CD4-positive, alpha-beta T cell treated with Interleukin-10 for 1 hour (primary cell): ENCODE measurements at places on chromosomes 11 and 22.
A peak's percentile ranks its signal among the peaks of the same experiment; 100 is the strongest.

- no peak for DNase-seq
These were observed 27.3 kb downstream of the BCL2L13 start for GRCh38 chr22:17665854-17666253.

- no peak for DNase-seq
These were observed 479.0 kb downstream of the NELL1 start for GRCh38 chr11:21148376-21148775.

GRCh38 chr11:119181677-119182412 lies 3.4 kb upstream of the NHERF4 start:
- no peak for DNase-seq

DNA sequence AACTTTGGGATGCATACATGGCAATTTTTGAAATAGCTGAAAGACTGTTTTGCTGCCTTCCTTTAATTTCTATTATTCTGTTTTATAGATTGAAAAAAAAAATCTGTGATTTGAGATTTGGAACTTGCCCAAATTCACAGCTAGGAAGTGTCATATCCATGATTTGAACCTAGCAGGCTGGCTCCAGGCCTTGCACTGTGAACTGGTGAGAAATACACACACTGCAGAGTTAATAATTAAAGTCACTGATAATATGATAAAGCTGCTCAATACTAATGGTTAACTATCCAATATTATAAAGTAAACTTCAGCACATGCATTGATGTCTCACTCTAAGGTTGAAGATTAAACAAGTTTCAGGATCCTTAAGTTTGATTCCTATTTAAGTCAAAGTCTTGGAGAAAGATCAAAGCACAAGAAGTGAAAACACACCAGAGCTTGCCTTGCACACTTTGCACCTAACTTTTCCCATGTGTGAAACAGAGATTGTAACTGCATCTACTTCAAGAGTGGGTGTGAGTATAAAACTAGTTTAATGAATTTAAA lies 150.6 kb upstream of the CCDC179 start:
- no peak for DNase-seq

GRCh38 chr11:69913591-69914285 lies 94.5 kb upstream of the FGF3 start:
- no peak for DNase-seq

- DNase-seq = peak; percentile 93
These were observed 58.2 kb upstream of the FTH1 start for GRCh38 chr11:62025487-62026105.

- DNase-seq = peak; percentile 74
These were observed 3.0 kb downstream of the YWHAH start for GRCh38 chr22:31947296-31947695.

GRCh38 chr22:49899530-49899929 lies 18.7 kb downstream of the ALG12 start:
- no peak for DNase-seq

DNA sequence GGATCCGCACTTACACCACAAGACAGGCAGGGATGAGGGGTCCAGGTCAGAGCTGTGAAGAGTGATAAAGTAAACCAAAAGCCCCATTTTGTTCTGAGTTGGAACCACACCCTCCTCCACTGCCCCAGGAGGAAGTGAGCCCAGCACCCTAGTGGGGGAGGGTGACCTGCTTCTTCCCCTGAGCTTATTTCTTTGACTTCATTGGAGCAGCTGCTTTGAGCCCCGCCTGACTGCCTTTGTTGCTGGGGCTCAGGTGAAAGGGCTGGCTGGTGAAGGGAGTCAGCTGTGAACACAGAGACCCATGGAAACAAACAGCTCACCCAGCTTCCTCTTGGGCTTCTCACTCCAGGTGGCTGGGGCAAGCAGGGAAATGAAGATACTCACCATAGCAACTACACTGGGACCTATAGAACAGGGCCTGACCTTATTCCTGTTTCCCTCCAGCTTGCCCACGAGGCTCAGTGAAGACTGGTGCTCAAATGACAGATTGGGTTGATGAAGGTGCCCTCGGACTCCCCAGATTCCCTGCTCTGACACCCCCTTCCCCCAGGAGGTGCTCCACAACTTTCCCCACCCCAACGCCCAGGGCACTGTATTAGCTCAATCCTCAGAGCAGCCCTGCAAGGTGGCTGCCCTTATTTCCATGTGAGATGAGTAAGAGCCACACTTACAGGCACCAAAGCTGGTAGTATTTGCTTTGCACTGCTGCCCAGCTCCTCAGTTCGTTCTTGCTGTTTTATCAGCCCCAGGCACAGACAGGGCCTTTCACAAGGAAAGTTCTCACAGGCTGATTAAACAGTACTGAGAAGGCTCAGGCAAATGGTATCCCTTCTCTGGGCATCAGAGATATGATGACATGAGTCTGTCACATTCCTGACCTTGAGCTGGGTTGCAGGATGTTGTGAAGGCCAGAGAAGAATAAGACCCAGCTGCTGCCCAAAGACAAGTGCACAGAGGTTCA lies 2.4 kb downstream of the UCP2 start:
- peak; percentile 91 for DNase-seq

DNA sequence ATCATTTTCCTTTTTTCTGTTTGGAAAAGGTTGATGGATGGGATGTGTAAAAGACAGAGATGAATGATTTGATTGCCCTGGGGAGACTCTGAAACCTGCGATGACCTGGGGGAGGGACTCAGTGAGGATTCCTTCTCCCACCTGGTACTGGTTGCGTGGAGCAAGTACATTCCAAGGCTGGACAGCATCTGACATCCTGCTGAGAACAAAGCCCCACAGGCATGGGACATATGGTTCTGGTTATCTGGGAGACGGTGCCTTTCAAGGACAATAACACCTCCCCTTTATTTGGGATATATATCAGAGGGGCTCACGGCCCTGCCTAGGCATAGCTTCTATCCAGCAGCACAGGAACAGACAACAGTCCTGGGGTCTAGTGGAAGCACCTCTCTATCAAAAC lies 527.8 kb downstream of the METTL15 start:
- DNase-seq = no peak

DNA sequence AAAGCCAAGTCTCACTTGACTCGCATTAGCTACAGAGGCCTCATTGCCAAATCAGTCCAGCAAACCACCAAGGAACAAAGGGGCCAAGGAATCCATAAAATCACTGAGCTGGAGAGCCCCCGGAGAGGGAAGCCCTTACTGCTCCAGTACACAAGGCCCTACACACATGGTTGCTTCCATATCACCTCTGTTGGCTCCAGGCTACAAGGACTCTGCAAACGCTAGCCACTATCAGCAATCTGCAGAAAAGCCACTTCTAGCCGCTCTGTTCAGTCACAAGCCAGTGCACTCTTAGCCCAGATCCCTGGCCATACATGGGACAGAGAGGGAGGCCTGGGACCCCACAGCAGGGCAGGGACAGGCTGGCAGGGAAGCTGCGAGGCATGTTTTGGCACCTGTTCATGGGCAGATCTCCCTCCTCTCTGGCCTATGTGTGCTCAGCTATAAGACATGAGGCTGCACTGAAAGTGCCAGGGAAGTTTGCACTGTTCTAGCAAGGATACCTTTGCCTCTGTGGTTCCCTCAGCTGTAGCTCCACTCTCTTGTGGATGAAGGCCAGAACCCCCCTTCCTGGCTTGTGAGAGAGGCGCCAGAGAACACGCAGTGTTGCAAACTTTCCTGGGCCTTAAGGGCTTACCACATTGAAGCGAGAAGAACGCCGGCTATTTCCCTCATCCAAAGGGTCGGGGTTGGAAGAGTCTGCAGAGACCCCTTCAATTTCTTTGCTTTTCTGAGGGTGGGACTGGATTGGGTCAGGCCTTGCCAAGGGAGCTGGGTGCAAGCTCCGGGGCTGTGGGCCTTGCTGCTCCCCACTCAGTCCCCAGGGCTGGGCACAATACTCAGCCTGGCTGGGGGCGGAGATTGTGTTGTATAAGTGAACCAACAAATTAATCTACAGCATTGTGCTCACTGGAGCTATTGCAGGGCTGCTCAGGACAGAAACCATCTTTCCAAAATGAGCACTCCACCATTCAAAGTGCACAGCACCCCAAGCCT lies 108.7 kb upstream of the PITPNB start:
- no peak for DNase-seq

DNA sequence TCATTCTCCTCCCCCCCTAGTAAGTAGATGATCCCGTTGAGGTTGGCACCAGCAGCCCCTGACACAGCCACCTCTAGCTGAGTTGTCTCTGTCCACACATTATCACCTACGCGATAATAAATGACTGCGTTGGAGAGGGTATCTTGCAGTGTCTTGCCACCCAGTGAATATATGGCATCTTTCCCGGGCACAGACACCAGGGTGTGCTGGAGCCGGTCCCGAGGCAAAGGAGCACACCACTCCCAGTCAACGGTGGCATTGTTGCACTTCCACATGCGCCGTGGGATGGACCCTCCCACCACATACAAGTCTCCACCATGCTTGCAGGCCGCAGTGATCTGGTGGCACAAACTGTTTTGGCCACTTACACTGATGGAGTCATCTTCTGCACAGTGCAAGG lies 5.4 kb downstream of the KBTBD4 start:
- DNase-seq = no peak

DNA sequence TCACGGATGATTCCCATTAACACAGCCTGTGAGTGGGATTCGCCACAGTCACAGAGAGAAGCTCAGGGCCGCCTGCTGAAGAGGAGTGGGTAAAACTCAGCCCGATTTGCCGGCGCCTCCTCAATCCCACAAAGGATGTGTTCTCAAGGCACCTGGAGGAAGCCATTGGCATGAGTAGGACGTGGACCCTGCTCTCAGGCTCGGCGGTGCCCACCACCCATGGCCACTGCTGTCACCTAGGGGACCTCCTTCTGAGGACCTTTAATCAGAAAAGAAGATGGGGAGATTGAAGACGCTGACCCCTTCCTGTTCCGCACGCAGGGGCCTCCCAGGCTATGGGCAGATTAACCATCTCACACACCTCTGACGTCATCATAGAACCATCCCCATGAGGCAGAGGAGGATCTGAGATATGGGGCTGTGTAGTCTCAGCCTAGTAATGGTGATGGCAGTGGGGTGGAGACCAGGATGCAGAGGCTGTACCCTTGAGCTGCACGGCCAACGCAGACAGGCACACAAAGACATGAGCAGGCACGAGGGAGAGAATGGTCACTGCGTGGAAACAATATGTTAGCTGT lies 571.8 kb downstream of the BRD1 start:
- no peak for DNase-seq

GRCh38 chr11:77596626-77597025 lies 6.9 kb downstream of the AQP11 start:
- no peak for DNase-seq

GRCh38 chr11:70464509-70465361 lies 66.4 kb downstream of the CTTN start:
- DNase-seq = no peak

DNA sequence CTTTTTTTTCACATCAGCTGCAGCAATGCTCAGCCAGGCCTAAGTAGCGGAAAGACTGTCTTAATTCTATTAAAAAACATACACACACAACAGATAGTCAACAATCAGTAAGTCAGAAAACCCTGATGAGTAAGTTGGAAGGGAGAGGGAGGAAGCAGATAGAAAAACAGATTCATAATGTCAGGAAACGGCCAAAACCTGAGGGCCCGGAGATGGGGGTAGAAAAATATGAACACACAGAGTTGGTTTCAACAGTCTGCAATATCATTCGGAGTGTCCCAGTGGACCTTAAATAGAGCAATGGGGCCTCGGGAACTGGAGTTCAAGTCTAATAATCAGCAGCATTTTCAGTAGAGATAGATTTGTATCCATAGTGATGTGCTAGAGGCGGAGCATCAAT lies 14.8 kb downstream of the LRRC55 start:
- no peak for DNase-seq

GRCh38 chr11:69145050-69145380 lies 10.7 kb upstream of the SMIM38 start:
- no peak for DNase-seq

DNA sequence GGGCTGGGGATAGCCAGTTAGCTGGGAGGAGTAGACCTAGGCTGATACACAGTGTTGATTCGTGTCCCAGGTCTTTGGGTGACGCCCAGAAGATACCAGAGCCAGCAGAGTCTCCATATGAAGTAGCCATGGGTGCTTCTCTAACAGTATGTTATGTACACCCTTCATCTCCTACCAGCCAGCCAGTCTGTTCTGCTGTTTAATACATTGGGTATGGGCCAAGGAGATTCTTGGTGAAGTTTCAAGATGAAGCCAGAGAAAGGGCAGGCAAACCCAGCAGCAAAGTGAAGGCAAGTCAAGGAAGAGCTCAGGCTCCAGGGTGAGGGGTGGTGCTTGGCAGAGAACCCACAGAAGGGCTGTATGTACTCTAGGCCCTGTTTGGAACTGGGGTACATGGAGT lies 56.4 kb downstream of the PPFIBP2 start:
- DNase-seq = no peak

- DNase-seq = no peak
These were observed 171.3 kb downstream of the BRD1 start for GRCh38 chr22:49656291-49656851.

GRCh38 chr22:25367756-25368155 lies 148.3 kb downstream of the CRYBB2 start:
- DNase-seq = no peak

GRCh38 chr11:118572981-118573550 lies 857 bp downstream of the ARCN1 start:
- DNase-seq = peak; percentile 61

GRCh38 chr22:36587289-36588154 lies 58.6 kb upstream of the EIF3D start:
- DNase-seq = no peak

DNA sequence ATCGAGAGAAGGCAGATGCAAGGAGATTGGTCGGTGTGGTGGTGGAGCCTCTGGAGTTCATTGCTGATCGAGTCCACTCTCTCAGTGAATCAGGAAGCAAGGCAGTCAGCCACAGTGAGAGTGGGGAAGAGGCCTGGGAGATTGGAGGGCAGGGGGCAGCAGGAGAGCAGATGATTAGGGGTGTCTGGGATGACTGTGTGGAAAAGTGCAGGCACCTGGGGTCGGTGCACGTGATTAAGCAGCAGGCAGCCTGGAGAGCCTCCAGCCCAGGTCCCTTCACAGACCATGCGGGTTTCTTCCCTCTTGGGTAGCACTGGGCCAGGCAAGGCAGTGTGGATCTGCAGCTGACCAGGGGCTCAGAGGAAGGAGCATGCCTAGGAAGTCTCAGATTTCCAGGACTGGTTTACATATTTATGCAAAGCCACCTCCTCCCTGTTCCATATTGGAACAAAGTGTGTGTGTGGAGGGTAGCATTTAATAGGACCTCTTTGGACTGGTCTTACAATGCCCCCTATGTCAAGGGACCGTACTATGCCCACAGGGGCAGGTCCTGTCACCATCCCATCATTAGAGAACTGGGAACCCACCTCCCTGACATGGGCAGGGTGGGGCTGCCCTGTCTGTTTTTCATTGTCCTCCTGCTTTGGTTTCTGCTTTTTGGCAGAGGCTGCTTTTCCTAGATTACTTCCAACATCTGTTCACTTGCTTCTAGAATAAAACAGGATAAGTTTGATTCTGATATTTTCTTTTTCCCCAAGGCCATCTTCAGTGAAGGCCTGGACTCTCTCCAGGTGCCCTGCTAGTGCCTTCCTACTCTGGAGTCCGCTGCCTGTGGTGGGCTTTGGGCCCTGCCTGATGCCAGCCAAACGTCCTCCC lies 14.0 kb upstream of the GDPD5 start:
- no peak for DNase-seq

GRCh38 chr11:62124186-62125113 lies 639 bp downstream of the INCENP start:
- DNase-seq = peak; percentile 8

- DNase-seq = no peak
These were observed 263.8 kb upstream of the NARS2 start for GRCh38 chr11:78838417-78838816.
